ENCODE measurements at places on chromosomes 4 and X.

DNA sequence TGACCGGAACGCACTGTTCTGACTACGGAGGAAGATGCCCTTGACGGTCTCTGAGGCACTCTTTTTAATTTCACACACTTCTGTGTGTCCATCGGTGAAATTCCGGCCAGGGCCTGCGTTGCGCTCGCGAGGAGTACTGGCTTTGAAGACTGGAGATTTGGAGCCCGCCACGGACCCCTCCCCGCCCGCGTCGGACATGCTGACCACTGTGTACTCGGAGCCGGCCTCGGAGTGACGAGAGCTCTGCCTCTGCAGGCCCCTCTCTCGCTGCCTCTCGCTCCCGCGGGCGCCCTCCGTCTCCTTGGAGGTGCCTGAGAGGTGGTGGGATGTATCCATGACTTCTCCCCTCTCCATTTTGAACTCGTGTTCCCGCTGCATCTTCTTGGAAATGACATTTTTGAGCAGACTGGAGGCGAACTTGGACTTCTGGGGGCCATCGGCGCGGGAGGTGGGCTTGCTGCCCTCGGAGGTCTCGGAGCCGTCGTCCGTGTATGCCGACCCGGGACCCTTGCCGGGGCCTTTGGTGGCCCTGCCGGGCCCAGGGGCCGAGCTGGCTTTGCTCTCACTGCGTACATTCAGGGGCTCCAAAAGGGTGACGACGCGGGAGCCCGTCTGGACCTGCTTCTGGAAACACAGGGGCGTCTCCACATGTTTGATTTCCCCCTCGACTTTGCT, 5.7 kb downstream of the C4orf54 start:
- DNase-seq, result no peak

- no peak for DNase-seq
Measured at GRCh38 chr4:20813700-20814099, 113.4 kb downstream of the PACRGL start.

- no peak for DNase-seq
Measured at GRCh38 chrX:86604607-86605006, 456.4 kb downstream of the DACH2 start.

- DNase-seq, result peak; percentile 68
Measured at GRCh38 chr4:112145790-112146501, 692 bp downstream of the FAM241A start.

DNA sequence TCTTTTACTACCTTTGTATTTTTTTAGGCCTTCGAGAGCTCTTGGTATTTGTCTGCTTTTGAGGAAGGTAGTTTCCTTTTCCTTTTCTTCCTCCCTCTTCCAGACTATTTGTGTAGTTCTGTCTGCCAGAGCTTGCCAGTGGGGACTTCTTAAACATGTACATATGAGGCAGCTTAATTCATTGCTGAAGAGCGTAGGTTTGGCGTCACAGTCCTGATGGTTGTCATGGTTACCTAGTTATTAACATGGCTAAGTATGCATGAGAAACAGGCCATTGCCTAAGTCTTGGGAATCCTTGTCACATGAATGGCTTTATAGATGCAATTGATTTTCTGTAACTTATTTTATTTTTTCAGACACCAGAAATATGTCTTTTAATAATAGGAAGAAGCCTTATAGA, 48.5 kb upstream of the ARMCX2 start:
- DNase-seq, result no peak

DNA sequence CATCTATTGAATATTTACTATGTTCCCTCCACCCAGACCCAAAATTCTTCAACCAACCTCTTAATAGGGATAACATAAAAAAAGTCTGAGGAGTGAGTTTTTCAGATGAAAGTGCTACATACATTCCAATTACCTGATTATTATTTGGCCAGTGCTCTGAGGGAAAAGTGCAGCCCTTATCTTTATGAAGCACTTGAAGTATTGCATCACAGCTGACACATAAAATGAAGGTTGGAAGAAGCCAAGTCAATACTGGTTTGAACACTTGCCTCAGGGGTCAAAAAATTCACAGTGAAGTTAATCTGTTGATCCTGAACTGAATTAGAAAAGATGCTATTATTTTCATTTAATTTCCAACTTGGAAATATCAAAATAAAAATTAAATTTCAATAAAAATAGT, 498.9 kb downstream of the INPP4B start:
- no peak for DNase-seq

DNA sequence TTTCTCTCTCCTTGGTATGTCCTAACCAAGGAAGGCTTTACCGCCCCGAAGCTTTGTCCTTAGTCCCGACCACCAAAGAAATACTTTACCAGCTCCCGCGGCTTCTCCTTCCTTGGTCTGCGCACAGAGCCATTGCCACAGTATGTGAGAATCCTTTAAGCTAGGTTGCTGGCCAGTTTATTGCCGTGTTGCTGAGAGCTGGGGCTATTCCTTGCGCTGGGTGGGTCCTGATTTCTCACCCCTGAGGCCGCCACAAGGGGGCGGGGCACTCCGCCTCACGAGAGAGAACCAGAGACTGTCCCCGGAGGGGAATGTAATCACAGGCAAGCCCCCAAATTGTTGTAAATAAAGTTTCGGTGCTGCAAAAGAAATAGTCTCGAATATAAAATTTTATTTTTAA, 331.0 kb upstream of the PCDH10 start:
- DNase-seq, result no peak

GRCh38 chrX:85309717-85310116, 65.9 kb downstream of the ZNF711 start:
- DNase-seq, result no peak

DNA sequence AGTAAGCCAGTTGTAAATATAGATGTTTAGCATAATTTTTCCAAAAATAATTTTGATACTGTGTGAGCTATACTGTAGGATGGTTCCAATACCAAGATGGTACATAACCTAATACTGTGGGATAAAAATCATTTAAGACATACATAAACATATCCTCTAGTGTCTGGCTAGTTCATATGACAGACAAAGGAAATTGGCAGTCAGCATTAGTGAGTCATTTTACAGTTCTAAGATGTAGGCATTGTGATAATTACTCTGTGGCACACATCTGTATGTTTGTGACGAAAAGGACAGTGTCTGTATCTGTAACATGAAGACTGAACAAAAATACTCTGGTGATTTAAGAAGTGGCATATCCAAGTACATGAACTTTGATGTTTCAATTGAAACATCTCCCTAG, 49.6 kb downstream of the UGT2A2 start:
- DNase-seq, result no peak

DNA sequence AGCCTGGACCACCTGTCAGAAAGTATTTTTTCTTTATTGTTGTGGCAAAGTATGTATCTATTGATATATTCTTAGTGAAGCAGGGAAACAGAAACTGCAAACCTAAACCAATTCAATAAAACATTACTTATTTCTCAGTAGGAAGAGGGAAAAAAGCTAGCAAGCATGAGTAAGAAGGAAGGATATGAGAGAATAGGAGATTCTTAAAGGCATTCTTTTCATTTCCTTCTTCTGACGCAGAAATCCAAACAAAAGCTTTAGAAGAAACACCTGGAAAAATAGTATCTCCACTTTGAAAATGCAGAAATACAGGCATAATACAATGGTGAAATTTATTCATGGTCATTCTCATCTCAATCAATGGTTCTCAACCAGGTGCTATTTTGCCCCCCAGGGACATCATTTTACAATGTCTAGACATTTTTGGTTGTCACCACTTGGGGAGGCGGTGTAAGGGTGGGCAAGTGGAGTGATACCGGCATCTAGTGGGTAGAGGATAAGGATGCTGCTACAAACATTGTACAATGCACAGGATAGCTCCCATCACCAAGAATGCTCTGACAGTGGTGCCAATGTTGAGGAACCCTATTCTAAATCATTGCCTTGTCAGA, 21.7 kb upstream of the ATXN3L start:
- DNase-seq, result no peak

DNA sequence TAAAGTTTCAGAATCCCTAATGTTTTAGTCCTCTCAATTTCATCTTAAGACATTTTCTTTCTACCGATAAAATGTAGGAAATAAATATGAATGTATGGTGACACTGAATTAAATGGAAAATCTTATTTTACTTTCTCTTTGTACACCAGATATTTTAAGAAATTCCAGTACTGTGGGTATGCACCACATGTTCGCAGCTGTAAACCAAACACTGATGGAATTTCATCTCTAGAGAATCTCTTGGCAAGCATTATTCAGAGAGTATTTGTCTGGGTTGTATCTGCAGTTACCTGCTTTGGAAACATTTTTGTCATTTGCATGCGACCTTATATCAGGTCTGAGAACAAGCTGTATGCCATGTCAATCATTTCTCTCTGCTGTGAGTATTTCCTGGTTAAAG, 26.9 kb downstream of the C4orf46 start:
- no peak for DNase-seq

DNA sequence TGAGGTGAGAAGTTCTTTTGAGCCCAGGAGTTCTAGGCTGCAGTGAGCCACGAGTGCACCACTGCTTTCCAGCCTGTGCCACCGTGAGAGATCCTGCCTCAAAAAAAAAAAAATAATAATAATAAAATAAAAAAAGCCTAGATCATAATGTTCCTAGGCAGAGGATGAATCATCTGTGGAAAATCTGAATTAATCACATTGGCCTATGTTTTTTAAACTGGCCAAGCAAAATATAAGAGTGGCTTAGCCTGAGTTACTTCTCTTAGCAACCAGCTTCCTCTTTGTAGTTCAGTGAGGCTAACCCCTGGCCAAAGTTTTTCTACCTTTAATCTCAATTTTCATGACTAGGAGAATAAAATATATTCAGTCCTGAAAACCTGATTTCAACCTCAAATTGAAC, 614.6 kb downstream of the PPP4R3C start:
- DNase-seq, result no peak

- no peak for DNase-seq
Measured at GRCh38 chrX:9379697-9380551, 84.9 kb upstream of the TBL1X start.

GRCh38 chrX:56268888-56269287, 36.7 kb downstream of the KLF8 start:
- no peak for DNase-seq

DNA sequence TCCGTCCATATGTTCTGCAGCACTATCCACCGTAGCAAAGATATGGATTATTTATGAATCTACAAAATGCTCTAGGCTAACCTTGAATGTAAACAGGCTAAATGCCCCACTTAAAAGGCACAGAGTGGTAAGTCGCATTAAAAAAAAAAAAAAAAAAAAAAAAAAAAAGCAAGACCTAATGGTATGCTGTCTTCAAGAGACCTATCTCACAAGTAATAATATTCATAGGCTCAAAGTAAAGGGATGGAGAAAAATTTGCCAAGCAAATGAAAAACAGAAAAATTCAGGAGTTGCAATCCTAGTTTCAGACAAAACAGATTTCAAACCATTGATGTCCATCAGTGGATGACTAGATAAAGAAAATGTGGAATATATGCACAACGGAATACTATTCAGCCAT, 139.4 kb downstream of the GLRA3 start:
- DNase-seq, result no peak

- DNase-seq, result no peak
Measured at GRCh38 chrX:110421500-110422455, 63.1 kb downstream of the RTL9 start.

DNA sequence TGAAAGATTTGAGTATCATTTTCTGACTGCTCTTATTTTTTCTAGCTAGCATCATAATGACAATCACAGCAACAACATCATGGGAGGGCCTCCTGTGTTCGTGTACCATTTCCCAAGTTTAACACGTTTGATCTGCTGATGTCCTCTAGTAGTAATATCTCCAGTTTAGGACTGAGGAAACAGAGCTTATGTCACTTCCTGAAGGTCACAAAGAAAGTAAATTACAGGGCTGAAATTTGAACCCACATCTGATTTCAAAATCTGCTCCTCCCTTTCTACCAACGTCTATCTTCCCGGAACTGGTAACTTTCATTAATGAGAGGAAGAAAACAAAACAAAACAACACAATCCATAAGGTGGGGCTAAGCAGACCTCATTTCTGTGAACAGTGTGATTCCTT, 302.7 kb downstream of the PACRGL start:
- DNase-seq, result no peak

DNA sequence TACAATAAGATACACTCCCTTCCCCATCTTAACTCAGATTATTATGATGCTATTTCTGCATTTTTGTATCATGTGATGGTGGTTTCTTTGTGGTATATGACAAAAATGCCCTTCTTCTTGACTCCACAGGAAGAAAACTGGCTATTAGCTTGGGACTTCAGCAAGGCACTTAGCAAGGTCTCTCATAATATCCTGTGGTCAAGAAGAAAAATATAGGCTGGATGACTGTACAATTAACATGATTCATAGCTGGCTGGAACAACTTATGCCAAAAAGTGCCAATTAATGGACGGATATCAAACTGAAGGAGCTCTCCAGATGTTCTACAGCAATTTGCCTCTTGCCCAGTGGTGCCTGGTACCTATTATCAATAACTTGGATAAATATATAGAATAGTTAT, 2.3 kb upstream of the MID1IP1 start:
- DNase-seq, result no peak

GRCh38 chr4:77451530-77451929, 154.1 kb upstream of the CXCL13 start:
- DNase-seq, result no peak

- DNase-seq, result no peak
Measured at GRCh38 chr4:83153417-83153816, 38.9 kb upstream of the PLAC8 start.

GRCh38 chr4:5636766-5637670, 71.3 kb downstream of the EVC2 start:
- no peak for DNase-seq

DNA sequence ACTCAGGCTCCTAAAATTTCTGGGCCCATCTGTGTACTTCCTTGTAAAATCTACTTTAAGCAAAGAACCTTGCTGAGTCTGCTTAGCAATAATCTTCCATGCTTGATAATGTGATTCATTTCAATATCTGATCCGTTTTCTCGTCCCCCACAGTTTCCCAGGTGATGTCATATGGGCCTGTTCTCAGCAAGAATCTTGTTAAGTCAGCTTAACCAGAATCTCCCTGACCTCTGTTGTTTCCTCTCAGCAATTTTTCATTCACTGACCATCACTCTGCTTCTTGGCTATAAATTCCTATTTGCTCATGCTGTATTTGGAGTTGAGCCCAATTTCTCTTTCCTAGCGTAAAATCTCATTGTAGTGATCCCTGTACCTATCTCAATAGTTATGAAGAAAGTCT, 13.9 kb downstream of the CSN2 start:
- DNase-seq, result no peak

GRCh38 chr4:10671366-10671765, 13.2 kb downstream of the CLNK start:
- DNase-seq, result no peak

- no peak for DNase-seq
Measured at GRCh38 chr4:168051526-168051925, 40.8 kb upstream of the ANXA10 start.

DNA sequence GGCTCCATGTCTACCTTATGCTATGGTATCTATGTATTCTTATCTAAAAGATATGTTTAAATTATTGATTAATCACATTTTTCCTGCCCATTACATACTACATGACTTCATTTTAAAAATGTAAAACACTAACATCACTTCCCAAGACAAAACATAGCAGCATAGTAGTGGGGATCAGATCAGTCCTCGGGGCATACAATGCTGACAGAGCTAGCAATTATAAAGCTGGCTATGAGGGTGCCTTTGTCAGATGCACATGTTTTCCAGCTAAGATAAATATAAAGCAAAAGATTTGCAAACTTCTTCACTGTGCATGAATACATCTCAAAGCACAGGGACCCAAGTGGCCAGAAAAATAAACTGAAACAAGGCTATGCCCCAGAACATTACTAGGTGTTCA, 549.8 kb upstream of the INTU start:
- no peak for DNase-seq

GRCh38 chr4:74235135-74235534, 73.1 kb upstream of the EPGN start:
- no peak for DNase-seq

- no peak for DNase-seq
Measured at GRCh38 chr4:57588557-57588956, 478.4 kb upstream of the IGFBP7 start.

Data from left forelimb (tissue), 1 donor.